ENCODE measurements at places on chromosomes 7 and 10.

DNA sequence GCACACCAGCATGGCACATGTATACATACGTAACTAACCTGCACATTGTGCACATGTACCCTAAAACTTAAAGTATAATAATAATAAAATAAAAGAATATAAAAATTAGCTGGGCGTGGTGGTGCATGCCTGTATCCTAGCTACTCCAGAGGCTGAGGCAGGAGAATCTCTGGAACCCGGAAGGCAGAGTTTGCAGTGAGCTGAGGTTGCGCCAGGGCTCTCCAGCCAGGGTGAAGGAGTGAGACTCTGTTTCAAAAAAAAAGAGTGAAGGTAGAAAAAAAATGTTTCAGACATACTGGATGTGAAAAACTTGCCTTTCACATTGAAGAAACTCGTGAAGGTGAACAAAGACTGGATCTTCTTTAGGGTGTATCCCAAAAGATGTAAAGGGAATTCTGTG lies 26.7 kb downstream of the TSPAN14 start:
- DNase-seq = no peak

DNA sequence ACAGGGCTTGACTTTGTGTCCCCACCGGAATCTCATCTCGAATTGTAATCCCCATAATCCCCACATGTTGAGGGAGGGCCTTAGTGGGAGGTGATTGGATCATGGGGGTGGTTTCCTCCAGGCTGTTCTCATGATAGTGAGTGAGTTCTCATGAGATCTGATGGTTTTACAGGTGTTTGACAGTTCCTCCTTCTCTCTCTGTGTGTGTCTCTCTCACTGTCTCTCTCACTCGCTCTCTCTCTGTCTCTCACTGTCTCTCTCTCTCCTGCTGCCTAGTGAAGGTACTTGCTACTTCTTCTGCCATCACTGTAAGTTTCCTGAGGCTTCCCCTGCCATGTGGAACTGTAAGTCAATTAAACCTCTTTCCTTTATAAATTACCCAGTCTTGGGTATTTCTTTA lies 289.8 kb upstream of the HABP2 start:
- DNase-seq = no peak

DNA sequence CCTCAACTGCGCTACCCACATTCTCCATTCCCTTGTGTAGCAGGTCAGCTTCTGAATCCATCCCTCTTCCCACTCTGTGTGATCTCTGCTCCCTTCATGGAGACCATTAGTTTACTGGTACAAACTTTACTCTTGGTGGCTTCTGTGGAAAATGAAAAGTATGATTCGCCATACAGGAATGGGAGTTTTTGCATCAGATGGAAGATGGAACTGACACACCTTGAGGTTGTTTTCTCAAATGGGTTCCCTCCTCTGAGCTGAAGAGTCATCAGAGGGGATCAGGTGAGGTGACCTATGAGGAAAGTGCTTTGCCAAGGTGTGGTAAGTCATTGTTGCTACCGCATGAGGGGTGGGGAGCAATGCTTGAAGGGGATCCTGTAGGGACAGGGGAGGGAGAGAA lies 266.8 kb downstream of the INHBA start:
- DNase-seq = no peak

GRCh38 chr7:7131273-7131672 lies 51.1 kb upstream of the C1GALT1 start:
- no peak for DNase-seq

DNA sequence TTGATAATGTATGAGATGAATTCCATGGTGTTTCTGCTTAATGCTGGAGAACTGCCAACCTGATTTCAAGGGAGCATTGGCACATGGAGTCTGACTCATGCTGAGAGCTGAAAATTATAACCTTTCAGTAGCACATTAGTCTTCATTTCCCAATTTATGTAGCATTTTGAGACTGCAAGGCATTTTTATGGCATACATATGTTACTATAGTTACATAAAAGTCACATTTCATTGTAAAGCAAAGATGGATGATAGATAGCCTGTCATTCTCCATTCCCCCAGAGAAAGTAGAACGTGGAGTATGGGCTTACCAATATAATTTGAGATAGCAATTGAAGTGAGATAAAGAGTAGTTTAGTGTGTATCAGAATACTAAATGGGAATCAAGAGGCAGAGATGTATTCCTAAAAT lies 103.1 kb downstream of the SLC16A9 start:
- DNase-seq = no peak

DNA sequence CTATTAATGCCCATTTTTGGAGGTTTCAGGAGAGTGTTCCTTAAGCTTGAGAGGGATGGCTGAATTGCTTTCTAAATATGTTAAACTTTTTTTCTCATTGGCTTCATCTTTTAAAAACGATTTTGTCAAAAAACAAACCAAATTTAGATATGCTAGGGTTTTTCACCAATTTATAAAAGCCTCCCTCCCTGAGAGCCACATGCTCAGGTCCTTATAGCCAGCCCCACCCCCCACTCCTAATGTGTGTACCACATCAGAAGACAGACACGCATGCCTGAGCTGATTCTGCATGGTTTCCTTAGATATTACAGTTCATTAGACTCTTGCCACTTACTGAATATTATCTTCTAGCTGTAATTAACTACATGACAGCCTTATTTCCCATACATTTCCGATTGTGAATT lies 2.0 kb downstream of the CUL1 start:
- peak; percentile 37 for DNase-seq

- no peak for DNase-seq
These were observed 86.1 kb upstream of the PCBD1 start for GRCh38 chr10:70974351-70974901.

GRCh38 chr7:33448035-33448434 lies 318.7 kb downstream of the BBS9 start:
- no peak for DNase-seq

- no peak for DNase-seq
These were observed 137.0 kb downstream of the RAPGEF5 start for GRCh38 chr7:22219739-22220493.

All from stimulated activated CD4-positive, alpha-beta T cell treated with anti-CD3 and anti-CD28 coated beads, Interleukin-15, amount 100 ng/mL, for 48 hours (primary cell).